NCI-H2081 treated with DMSO at 0.1 percent for 48 hours (cell line): ENCODE measurements at places on chromosomes 6 and 20.

- DNase-seq: no peak
These were observed 23.3 kb upstream of the ARFGEF2 start for GRCh38 chr20:48898210-48898609.

GRCh38 chr6:131931063-131931750 is 20.0 kb downstream of the CCN2 start:
- DNase-seq: no peak

- no peak for DNase-seq
These were observed 104.2 kb upstream of the DST start for GRCh38 chr6:56746767-56747504.

DNA sequence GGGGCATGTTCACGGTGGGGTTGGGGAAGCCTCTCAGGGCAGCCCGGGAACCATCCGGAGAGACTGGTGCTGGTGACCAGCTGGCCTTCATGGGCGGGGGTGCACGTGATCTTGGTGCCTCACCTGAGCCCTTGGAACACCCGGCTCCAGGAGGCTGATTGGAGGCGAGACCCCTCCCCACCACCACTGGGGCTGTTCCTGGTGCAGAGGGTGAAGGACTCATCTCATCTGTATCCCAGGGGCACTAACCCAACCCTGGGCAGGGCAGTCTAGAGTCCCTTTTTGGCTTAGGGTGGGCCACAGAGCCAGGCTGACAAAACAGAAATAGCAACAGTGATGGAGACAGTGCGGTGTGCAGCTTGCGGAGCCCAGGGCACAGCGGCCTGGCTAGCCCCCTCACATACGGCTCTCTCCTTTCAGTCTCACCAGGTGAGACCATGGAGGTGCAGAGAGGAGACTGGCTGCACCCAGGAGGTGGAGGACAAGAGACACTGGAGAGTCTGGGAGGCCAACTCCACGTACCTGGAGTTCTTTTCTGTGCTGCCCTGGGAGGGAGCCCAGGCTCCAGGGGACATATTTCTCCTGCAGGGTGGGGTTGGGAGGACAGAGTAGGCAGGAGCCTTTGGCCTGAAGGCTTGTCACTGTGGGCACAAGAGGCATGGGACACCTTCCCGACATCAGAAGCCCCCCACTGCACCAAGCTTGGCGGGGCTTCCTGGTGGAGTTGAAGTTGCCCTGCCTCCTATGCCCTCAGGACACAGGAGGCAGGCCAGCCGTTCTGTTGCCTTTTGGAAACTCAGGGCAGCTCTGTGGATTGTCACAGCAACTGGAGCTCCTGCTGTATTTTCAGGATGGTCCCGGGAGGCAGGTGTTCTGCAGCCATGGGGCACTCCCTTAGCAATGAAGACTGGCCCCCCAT is 106.0 kb downstream of the SYCP2 start:
- no peak for DNase-seq

DNA sequence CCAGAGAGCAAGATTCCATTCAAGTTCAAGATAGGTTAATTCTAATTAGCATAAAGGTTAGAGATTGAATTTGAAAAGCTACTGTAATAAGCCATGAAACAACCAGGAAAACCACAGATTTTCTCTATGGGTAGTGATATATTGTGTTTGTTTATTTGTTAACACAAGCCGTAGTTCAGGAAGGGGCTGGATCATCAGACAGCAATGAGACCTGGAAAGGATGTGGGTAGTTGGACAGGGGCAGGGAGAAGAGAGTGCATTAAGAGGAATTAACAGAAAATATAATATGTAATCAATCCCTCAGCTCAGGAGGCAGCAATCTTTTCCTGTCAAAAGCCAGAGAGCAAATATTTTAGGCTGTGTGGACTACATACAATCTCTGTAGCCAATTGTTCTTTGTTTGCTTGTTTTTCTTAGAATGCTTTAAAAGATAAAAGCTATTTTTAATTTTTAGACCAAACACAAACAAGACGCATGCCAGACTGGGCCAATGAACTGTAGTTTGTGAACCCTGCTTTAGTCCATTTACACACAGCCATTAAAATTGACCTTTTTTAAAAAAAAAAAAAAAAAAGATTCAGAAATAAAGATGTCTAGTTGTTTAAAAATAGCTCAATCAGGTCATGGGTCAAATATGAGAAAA is 398.7 kb upstream of the MARCKS start:
- DNase-seq: no peak

- no peak for DNase-seq
These were observed 3.5 kb downstream of the MAK start for GRCh38 chr6:10834823-10835222.

DNA sequence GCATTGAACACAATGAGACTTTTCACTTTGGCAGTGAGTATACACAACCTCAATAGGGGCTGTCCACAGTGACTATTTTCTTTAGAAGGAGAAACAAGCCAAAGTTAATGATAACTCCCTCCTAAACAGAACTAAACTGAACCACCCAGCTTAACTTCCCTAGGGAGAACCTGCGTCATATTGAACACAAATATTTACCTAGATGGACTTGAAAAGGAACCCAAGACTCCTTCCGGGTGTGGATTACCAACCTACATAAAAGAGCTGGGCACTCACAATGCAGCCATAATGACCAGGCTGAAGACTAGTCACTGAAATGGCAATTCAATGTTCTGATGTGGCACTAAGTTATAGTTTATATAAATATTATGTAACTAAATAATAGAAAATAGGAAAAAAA is 160.6 kb downstream of the IBTK start:
- no peak for DNase-seq

DNA sequence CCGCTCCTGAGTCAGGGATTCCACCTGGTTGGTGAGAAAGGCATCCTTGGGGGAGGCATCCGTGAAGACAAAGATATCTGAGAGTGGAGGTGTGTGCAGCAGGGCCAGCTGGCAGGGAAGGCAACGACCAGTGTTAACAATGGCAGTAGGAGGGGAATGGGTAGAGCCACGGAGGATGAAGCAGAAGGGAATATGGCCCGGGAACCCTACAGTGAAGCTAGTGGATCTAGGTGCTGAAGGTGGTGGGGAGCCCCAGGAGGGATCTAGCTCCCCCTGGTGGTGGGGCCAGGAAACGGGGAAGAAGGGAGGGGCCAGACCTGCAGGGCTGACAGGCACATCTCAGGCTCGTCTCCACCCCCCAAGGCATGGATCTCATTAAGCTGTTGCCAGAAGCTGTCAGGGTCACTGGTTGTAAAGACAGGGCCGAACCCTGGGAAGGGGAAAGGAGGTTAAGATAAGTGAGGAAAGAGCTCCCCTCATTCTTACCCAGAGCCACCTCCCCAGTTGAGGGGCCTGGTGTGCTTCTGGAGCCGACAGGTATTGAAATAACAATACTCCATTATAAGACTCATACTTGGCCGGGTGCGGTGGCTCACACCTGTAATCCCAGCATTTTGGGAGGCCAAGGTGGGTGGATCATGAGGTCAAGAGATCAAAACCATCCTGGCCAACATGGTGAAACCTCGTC is 7.3 kb downstream of the VWA7 start:
- DNase-seq: no peak

- no peak for DNase-seq
These were observed 571 bp upstream of the PRPF6 start for GRCh38 chr20:63980317-63980805.

GRCh38 chr20:54606380-54606779 is 131.0 kb downstream of the DOK5 start:
- DNase-seq: no peak

GRCh38 chr6:151179321-151179720 is 60.4 kb upstream of the AKAP12 start:
- DNase-seq: no peak

- DNase-seq: no peak
These were observed 23.4 kb upstream of the CCN5 start for GRCh38 chr20:44691424-44692423.

GRCh38 chr6:113347436-113347835 is 509.7 kb upstream of the MARCKS start:
- DNase-seq: no peak

- DNase-seq: no peak
These were observed 210.9 kb downstream of the TFAP2B start for GRCh38 chr6:51029561-51029960.

DNA sequence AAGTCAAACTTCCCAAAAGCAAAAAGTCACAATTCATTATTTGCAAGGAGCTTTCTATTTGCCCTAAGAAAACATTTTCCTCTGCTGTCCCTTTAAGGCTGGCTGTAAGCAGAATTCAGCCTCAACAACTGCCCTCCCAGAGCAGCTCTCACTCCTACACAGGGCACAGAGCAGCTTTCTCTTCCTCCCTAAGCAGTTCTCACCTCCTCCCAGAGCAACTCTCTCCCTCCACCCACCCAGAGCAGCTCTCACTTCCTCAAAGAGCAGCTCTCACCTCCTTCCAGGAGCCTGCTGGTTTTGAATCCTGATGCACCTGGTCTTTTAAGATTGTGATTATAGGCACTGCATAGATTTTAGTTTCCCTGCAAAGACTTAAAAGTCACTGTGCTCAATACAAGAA is 120.6 kb upstream of the TMEM181 start:
- DNase-seq: no peak

DNA sequence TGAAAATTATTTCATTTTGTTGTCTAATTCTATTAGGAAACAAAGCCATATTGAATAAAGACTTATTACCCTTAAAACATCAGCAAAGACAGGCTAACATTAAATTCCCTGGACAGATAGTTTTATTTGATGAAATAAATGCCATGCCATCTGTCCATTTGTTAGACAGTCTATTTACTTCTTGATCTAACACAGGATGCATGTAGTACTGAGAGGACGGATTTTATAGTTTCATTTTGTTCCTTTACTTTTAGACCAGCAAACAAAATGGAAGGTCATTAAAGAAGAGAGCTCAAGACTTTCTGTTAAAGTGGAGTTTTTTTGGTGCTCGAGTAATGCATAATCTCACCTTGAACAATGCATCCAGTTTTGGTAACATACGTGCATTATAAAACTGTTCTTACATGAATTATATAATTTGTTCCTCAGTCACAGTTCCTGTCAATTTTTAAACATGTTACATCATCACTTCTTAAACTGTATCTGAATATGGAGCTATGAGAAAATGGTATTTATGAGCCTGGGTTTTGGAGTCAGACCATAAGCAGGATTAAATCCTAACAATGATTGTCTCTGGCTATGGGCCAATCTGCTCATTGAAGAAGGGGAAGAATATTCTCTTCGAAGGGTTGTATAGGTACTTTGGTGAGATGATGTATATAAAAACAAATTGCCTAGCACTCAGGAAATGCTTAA is 46.0 kb downstream of the RFX6 start:
- no peak for DNase-seq

DNA sequence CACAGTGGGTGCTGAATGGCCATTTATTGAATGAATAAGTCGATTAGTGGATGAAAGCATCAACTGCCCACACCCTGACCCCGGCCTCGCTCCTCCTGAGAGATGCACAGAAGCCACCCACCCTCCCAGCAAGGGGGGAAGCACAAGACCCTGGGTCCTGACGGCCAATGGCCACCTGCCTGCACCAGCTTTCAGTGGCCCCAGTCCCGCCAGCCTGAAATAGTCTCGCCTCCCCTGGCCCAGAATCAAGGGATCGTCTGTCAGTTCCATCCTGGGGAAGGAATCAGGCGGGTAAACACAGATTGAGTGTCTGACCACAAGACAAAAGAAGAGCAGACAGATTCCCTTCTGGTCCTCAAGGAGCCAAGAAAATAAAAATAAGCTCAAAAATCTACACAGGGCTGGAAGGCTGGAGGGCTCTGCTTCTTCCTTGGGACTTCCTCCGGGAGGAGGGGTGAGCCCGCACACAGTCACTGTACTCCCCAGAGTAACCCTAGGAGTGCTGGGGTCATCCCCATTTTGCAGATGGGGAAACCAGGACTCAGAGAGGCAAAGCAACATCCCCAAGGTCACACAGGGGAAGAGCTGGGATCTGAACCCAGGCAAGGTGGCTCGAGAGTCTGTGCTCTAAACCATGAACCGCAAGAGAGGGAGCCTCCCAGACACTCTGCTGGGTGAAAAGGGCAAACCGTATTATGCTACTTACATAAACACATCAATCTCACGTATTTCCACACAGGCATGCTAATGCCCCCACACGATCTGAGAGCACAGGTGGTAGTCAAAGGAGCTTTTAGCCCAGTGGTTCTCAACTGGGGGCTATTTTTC is 7.8 kb downstream of the PREX1 start:
- no peak for DNase-seq

GRCh38 chr6:150269857-150270223 is 99.0 kb upstream of the IYD start:
- DNase-seq: no peak

GRCh38 chr20:38828514-38829295 is 23.2 kb downstream of the PPP1R16B start:
- no peak for DNase-seq
